ENCODE measurements at places on chromosomes 5 and 9. TPM values are rescaled to one million over a fixed set of nuclear protein-coding genes. Genes with fewer than 3 reads are reported as not detected.

FYB1 gene
- total RNA-seq: 9.9 TPM

KCNMB1 gene
- not detected for total RNA-seq

ASPN gene
- not detected for total RNA-seq

GHR gene
- 0.06 TPM for total RNA-seq

FOXD4 gene
- total RNA-seq: 0.34 TPM

SLC22A4 gene
- total RNA-seq: 4.9 TPM

LMX1B gene
- total RNA-seq: 1.8 TPM

TBCA gene
- total RNA-seq: 279 TPM

TNFSF8 gene
- total RNA-seq: not detected

MARCOL gene
- not detected for total RNA-seq

PKD2L2 gene
- total RNA-seq: not detected

LMAN2 gene
- total RNA-seq: 214 TPM

PSMB7 gene
- 288 TPM for total RNA-seq

DOCK8 gene
- total RNA-seq: 0.31 TPM

CCDC171 gene
- total RNA-seq: 0.33 TPM

IL17B gene
- total RNA-seq: not detected

DIRAS2 gene
- 0.02 TPM for total RNA-seq

POU5F2 gene
- total RNA-seq: 0.02 TPM

PCDHGB7 gene
- total RNA-seq: 0.06 TPM

C5orf58 gene
- total RNA-seq: not detected

PCDHGB1 gene
- 1.5 TPM for total RNA-seq

SARDH gene
- total RNA-seq: 0.12 TPM

ECSCR gene
- total RNA-seq: not detected

MYMK gene
- not detected for total RNA-seq

GALT gene
- total RNA-seq: 14.0 TPM

PLEKHG4B gene
- 1.5 TPM for total RNA-seq

ZNF622 gene
- total RNA-seq: 71.9 TPM

PLAC8L1 gene
- 0.38 TPM for total RNA-seq

GRM6 gene
- total RNA-seq: not detected

SOX30 gene
- total RNA-seq: not detected

SLC12A7 gene
- 29.7 TPM for total RNA-seq

SAPCD2 gene
- 20.3 TPM for total RNA-seq

SIT1 gene
- total RNA-seq: not detected

LHX3 gene
- total RNA-seq: 0.05 TPM

OR1Q1 gene
- total RNA-seq: 0.16 TPM

RFESD gene
- total RNA-seq: 1.2 TPM

NTNG2 gene
- 0.57 TPM for total RNA-seq

ITGA2 gene
- 13.9 TPM for total RNA-seq

SPINK5 gene
- total RNA-seq: not detected

Data from A549 treated with dexamethasone at 1 μM for 4 hours (cell line).